Lung (tissue), 17 donors: ENCODE measurements at places on chromosomes 12 and 14. TPM values are rescaled to one million over a fixed set of nuclear protein-coding genes. Genes with fewer than 3 reads are reported as not detected.

The PLXNC1 gene
- 1.7 TPM for polyA plus RNA-seq

The ZNF385A gene
- polyA plus RNA-seq = 17.9 TPM

The TAS2R46 gene
- polyA plus RNA-seq = not detected

The FOXG1 gene
- polyA plus RNA-seq = 0.02 TPM

DNA sequence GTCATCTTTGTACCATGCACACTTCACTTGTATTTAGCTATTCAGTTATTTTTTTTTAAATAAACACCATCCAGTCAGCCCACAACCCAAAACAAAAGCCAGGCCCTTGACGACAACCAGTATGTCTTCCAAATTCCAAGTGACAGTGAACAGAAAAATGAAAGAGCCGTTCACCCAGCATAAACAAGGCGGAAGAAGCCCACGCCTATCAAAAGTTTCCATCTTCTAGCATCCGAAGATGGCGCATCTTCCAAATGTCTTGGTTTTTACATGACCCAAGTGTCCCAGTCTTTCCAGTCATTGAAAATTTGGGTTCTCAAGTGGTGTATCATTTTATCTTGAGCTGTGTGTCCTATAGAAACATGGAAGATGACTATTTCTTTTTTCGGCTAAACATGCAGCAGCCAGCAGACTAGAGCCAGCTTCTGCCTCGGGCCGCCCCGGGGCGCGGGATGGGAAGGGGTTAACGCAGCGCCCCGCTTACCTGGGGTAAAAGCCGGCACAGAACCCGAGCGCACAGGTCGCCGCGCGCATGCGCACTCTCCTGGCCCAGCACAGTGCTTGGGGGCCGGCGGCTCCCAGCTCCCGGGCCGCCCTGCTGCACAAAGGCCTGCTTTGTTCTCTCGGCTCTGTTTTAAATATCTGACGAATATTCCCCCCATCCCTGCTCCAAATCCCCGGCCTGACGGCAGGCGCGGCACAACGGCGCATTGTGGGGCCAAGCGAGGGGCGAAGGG, 164.8 kb downstream of the ZFP36L1 start:
- peak; percentile 79 for DNase-seq

DNA sequence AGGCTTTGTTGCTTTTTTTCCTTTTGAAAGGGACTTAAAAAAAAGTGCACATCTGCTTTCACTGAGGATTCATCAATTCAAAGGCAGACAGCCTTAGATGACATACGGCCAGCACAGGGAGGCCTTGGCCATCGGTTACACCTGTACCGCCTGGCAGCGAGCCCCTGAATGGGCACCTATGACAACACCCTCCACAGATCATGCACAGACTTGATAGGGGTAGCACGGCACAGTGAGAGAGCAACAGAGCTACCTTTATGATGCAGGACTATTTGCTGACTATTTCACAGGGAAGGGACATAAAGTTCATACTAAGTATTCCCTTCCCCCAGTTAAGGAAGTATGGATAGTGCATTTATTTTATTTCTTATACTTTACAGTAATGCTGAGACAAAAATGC, 137.9 kb upstream of the ARID2 start:
- DNase-seq = no peak

The MUCL1 gene
- polyA plus RNA-seq = 2.4 TPM

The TCL1A gene
- 2.8 TPM for polyA plus RNA-seq

GRCh38 chr14:104264495-104265265, 126.3 kb downstream of the KIF26A start:
- no peak for DNase-seq

GRCh38 chr14:45287610-45288009, 34.6 kb upstream of the MIS18BP1 start:
- no peak for DNase-seq

DNA sequence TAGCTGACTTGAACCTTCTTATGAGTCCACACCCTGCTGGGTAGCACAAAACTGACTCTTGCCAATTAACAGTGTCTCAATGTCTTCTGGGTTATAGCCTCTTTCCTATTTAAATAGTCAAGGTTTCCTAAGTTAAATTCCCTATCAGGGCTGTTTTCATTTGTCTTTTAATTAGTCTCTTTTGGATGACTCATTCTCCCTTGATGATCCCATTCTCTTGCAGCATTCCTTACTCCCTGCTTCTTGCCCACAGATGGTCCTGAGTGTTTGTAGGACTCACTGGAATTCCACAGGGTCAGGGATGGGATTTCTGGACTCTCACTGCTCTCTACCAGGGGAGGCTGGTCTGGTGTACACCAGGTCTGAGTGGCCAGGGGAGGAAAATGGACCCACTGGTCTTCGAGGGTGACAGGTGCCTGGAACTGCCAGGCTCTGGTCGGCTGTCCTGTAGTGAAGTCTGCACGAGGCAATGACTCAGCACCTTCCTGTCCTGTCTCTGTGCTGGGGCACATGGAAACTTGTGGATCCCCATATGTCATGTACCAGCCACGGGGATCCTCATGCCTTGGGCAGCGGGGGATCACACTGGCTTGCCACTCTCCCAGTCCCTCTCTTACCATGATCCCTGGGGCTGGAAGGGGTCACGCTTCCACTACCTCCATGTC, 236.5 kb upstream of the PELI2 start:
- DNase-seq = no peak

The RAPGEF3 gene
- polyA plus RNA-seq = 8.3 TPM

DNA sequence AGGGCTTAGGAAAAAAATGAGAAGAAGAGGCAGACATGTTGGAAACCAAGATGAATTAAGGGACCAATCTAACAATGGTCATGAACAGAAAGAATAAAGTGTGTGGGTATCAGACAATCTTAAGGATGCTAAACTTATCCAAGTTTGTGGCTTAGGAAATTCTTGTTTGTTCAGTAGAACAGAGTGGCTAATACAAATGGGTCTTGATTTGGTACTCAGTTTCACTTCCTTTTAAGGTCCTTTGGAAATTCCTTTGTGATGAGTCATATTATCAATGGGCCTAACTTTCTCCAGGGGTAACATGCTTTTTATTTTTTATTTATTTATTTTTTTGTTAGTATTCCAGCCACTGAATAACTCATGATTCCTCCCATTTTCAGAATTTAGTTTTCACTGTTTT, 1154.7 kb upstream of the FLRT2 start:
- DNase-seq = no peak
